ENCODE measurements at places on chromosomes 16 and 17.

DNA sequence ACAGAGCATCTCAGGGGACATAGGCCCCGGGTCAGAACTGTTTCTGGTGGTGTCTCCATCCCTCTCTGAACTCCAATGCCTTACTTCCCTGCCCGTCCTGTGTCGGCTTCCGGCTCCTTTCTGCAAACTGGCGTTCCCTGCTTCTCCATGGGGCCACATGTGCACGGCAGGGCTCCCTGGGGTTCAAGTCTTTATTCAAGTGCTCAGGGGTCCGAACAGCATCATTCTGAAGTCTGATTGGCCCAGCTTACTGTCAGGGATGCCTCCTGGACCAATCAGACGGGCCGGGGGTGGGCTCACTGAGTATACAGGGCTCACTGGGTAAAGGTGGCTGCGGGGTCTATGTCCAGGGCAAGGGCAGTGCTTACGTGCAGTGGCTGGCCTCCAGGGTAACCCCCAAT is 17.1 kb downstream of the C16orf82 start:
- DNase-seq = no peak

DNA sequence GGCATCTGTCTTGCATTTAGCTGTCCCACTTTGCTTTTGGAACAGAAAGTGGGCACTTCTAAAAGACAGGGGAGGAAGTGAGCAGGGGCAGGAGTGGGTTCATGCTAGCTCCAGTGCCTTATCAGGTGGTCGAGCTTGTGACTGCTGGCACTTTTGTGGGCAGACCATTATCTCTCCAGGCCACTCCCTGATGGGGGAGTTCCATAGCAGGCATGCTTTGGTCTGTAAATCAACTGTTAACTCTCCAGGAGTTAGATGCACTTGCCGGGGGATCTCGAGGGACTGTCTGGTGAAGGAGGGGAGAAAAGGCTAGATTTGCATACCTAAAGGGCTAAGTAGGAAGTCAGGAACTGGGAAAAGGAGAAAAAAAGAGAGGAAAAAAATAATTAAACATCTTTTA is 9.3 kb upstream of the CARD14 start:
- DNase-seq = no peak

- no peak for DNase-seq
These were observed 145.3 kb downstream of the GRIN2A start for GRCh38 chr16:10036956-10037355.

- DNase-seq = peak; percentile 69
These were observed 5.5 kb downstream of the PCGF2 start for GRCh38 chr17:38742411-38743308.
